ENCODE measurements at places on chromosomes 1 and 21.

GRCh38 chr1:32774950-32775634 lies 42.1 kb downstream of the YARS1 start:
- no peak for DNase-seq

GRCh38 chr1:76510672-76511557 lies 356.4 kb upstream of the ST6GALNAC5 start:
- DNase-seq = no peak

DNA sequence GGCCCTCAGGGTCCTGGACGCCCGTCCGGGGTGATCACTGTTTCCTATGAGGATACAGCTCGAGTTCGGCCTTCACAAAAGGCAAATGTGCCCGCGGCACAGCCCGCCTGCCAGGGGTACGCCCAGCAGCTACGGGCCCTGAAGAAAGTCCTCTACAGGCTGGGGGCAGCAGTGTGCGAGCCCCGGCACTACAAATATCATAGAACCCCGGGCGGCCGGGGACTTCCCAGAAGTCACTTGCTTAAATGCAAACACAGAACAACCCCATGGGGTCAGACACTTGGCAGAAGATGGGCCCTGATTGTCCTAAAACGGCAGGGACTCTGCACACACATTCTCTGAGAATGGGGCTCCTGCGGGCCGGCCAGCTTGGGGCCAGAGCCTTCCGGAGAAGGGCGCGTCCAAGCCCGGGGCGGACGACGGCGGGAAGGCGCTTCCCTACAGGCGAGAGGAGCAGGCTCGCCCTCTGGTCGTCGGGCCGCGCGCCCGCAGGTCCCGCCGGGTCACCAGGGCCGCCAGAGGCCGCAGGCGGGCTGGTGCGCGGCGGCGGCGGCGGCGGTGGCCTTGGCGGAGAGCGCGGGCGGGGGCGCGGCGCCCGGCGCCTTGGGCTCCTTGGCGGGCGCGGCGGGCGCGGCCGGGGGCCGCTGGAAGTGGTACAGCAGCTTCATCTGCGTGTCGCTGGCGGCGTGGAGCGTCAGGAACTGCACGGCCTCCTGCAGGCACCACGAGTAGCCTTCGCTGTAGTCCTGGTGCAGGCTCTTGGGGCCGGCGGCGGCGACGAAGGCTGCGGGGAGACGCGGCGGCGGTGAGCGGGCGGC lies 888 bp downstream of the HES5 start:
- no peak for DNase-seq

DNA sequence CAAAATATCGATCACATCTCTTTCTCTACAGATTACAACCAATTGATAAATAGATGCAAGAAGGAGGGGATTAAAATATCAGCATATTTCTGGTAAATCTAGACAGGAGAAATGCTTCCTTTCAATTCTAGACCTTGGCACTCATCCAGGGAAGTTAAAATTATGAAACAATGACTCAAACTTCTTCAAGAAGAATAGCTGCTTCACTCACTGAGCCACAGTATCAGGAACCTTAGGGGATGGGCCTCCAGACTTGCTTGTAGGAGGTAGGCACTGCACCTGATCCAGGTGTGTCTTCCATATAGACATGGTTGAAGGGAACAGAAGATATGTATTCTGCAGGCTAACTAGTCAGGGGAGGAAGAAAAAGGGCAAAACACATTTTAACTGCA lies 9.8 kb downstream of the SLAMF7 start:
- no peak for DNase-seq

DNA sequence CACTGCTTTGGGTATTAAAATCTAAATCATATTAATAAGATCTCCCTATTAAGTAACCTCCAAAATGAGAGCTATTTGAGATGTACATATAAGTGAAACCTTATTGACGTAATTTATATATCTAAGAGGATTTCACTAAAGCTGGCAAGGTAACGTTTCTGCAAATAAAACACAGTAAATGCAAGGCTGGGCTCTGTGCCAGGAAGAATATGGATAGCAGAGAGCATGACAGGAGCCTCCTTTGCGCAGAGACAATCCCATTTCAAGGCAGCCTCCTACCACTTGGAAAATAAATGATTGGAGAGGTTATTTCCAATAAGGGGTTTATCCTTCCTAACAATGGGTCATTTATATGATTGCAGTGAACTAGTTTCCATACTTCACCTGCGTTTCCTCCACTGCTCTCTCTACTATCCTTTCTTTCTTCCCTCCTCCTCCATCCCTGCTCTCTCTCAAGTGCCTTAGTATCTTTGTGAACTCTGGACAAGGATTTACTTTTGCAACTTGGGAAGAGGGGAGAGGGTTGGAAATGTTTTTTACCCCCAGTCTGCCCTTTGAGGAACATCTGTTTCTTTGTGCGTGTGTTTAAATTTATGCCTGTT lies 3.0 kb upstream of the NFIA start:
- no peak for DNase-seq

- DNase-seq = no peak
Observed at GRCh38 chr1:87512431-87512830, 183.8 kb downstream of the LMO4 start.

GRCh38 chr1:202805886-202806844 lies 2.1 kb downstream of the KDM5B start:
- no peak for DNase-seq

DNA sequence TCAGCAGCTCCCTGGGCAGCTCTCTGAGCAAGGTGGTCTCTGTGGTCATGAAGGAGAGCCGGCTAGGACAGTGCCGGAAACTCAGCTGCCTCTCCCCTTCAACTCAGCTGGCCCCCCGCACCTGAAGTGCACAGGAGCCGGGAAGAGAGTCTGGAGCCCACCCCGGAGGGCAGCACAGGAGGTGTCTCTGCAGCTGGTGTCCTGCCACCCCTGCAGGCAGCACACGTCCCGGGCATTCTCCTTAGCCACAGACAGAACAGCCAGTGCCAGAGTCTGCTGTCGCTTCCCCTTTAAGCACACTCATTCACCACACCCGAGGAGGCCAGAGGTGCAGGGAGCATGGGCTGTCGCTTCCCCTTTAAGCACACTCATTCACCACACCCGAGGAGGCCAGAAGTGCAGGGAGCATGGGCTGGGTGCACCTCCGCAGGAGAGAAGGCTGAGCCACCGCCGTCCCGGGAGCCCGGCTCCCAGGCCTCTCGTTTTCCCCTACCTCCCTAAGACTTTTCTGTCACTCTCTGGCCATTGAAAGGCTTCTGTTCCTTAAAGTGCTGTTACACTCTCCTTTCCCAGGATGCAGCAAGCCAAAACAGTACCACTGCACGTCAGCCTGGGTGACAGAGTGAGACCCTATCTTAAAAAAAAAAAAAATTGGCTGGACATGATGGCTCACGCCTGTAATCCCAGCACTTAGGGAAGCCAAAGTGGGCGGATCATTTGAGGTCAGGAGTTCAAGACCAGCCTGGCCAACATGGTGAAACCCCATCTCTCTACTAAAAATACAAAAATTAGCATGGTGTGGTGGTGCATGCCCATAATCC lies 16.9 kb upstream of the SAMD11 start:
- no peak for DNase-seq

- DNase-seq = no peak
Observed at GRCh38 chr1:165738794-165739193, 29.9 kb downstream of the TMCO1 start.

GRCh38 chr1:9145021-9145668 lies 16.2 kb upstream of the GPR157 start:
- DNase-seq = no peak

DNA sequence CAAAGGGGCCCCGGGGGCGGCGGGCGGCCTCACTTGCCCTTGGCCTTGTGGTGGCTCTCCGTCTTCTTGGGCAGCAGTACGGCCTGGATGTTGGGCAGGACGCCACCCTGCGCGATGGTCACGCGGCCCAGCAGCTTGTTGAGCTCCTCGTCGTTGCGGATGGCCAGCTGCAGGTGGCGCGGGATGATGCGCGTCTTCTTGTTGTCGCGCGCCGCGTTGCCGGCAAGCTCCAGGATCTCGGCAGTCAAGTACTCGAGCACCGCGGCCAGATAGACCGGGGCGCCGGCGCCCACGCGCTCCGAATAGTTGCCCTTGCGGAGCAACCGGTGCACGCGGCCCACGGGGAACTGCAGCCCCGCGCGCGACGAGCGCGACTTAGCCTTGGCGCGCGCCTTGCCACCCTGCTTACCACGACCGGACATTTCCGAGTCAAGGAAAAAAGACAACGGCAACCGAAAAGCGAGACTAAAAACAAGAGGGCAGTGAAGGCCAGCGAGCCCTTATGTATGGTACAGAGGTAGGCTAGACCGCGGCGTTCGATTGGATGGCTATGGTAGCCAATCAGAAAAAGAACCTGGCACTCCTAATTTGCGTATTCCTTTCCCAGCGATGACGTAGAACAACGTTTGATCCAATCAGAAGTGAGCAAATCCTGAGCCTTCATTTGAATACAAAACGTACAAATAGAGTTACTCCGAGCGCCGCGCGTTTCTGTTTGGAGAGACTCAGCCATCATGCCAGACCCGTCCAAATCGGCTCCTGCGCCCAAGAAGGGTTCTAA lies 29.6 kb upstream of the RNF187 start:
- DNase-seq = peak; percentile 69

DNA sequence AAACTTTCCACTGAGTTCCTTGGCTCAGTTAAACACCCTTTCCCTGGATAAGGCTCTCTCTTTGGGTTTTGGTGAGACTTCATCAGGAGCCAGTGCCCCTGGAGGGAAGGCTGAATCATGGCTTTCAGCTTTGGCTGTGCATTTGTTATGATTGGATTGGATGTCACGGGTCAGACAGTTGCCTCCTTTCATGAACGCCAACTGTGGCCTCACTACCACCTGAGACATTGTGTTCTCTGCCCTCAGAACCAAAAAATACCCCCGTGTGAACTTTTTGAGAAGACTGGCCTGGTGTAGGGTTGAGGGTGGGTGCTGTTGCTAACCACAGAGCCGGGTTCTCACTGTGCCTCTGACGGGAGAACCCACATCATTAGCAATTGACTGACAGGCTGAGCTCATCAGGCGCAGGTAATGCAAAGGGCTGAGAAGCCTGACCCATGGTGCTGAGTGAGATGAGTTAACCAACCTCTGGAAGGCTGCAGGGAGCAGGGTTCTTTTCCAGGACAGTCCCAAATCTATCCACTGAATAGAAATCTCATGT lies 65.6 kb downstream of the HHAT start:
- DNase-seq = no peak

DNA sequence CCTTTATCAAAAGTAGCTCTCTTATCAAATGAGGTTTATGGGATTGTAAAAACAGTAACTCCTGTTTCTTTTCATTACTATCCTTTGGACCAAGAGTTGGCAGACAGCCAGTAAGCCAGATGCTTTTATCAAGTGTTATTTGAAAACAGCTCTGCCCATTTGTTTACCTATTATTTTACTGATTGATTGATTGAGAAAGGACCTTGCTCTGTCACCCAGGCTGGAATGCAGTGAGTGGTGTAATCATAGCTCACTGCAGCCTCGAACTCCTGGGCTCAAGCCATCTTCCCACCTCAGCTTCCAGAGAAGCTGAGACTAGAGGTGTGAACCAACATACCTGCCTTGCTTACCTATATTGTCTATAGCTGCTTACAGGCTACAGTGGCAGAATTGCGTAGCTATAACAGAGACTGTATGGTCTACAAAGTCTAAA lies 3.6 kb downstream of the PRKAB2 start:
- DNase-seq = no peak

DNA sequence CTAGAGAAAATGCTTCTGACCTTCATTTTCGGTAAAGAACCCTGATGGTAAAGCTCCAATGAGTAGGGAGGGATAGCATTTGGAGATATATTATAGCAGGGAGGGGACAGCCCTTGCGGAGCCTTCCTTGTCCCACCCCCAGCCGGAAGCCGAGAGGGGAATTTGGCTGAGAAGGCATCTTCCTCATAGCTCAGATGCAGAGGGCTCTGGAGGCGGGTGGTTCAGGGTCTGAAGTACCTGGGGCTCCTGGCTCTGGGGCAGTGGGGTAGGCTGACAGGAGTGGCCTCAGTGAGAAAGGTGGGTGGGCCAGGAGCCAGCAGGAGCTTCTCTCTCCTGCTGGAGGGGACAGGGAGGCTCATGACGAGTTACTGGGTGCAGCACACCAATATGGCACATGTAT lies 88.0 kb upstream of the IFFO2 start:
- DNase-seq = no peak

GRCh38 chr1:26215246-26215645 lies 18.8 kb upstream of the CEP85 start:
- no peak for DNase-seq

DNA sequence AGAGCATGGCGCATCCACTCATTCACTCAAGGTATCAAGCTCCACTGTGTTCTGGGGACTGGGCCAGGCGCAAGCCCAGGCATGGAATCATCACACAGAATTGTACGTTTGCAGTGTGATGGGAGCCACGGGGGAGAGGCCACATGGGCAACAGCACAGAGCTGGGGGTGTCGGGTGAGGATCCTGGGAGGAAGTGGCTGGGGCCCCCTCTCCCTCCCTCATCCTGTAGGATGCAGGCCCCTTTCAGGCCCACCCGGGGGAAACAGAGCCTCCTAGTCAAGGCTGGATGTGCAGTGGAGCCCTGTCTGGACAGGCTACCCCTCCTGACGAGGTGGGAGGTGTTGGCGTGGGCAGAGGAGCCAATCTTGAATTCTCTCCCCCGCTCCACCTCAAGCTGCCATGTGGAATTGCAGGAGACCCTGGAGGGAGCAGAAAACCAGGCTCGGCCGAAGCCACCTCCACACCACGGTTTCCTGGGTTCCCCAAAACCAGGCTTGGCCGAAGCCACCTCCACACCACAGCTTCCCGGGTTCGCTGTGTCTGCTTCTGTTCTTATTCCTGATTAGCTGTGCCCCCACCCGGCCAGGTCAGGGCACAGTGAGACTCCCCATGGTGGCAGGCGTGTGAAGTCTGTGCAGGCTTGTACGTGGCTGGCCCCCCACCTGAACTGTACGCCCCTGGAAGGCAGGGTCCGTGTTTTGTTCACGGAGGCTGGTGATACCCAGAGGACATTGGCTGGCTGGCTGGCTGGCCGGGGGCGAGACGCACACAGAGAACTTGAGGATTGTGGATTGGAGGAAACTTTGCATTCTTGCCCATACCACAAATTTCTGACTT lies 4.2 kb upstream of the C1orf174 start:
- DNase-seq = no peak

- no peak for DNase-seq
Observed at GRCh38 chr1:5995871-5996630, 3.8 kb upstream of the NPHP4 start.

- DNase-seq = no peak
Observed at GRCh38 chr1:157652859-157653493, 47.6 kb downstream of the FCRL3 start.

- DNase-seq = no peak
Observed at GRCh38 chr1:63779338-63780211, 5.8 kb downstream of the ROR1 start.

GRCh38 chr1:82062206-82062605 lies 261.5 kb downstream of the ADGRL2 start:
- no peak for DNase-seq
